ENCODE measurements at places on chromosomes 1 and 21.

GRCh38 chr21:41926807-41927171 is 27.0 kb downstream of the C2CD2 start:
- DNase-seq: no peak

DNA sequence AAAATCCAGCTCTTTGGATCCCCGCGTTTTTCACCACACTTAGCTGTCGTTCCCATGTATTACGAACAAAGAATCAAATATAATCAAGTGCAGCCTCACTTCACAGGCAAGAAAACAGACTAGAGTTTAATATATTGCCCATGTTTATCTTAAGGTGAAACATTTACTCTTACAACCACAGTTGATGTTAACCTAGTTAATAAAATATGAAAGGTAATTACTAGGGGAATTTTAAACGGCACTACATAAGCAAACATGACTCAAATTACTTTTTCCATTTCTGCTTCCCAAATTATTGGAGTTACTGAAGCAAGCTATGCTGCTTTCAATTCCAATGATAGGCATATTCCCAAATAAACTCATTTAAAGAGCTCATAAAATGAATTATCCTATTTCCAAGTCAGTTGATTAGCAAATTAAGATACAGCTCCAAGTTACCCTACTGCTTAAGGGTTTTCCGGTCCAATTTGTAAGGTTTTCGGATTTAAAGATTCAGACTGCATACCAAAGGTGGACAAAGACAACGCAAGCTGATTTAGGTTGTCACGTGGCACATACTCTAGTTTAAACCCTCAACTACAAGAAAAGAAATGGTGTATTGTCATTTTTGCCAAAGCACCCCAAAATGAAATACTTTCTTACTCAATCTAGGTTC is 5.9 kb downstream of the COX20 start:
- no peak for DNase-seq

DNA sequence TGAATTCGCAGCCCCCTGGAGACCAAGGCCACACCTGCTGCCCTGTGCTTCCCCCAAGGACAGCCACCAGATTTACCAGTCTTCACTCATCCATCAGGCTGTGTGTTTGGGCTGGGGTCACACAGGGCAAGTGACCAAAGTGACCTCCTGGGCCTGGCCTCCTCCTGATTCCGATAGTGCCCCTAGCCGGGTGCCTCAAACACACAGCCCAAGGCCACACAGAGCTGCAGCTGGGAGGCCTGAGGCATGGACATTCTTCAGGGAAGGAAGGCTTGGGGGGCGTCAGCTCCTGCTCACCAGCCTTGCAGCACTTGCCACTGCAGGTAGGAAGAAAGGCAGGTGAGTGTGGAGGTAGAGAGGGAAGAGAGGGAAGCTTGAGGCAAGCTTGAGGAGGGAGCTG is 181.3 kb downstream of the RUNX1 start:
- DNase-seq: no peak

GRCh38 chr1:181064011-181064623 is 24.4 kb upstream of the IER5 start:
- no peak for DNase-seq

- DNase-seq: no peak
Observed at GRCh38 chr1:198649968-198650338, 11.1 kb downstream of the PTPRC start.

- no peak for DNase-seq
Observed at GRCh38 chr1:152449661-152450060, 35.6 kb upstream of the CRNN start.

- no peak for DNase-seq
Observed at GRCh38 chr1:218872026-218872425, 301.7 kb upstream of the LYPLAL1 start.

- no peak for DNase-seq
Observed at GRCh38 chr1:119467219-119467618, 39.8 kb upstream of the HSD3B1 start.

DNA sequence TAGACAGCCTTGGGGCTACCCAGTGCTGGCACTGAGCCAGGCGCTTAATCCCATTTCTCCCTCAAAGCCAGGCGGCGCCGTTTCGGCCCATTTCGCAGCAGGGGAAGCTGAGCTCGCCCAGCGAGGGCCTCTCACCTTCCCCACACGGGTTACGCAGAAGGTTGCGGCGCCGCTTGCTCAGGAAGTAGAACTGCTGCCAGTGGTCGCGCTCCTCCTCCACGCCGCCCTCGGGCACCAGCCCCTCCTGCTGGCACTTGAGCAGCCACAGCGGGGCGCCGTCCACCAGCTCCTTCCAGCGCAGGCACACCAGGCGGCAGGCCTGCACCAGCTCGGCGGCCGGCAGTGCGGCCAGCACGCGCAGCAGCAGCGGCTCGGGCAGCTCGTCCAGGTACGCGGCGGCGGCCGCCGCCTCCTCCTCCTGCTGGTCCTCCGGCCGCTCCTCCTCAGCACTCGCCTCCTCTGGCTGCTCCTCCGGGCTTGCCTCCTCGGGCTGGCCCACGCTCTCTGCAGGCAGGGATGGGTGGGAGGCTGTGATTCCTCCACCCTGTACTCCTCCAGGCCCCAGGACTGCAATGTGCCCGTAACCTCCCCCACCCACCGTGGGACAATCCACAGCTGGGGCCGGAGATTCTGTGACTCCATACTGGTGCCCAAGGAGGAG is 3.8 kb downstream of the FBXO2 start:
- peak; percentile 13 for DNase-seq

- DNase-seq: no peak
Observed at GRCh38 chr1:12485231-12486058, 132.6 kb downstream of the DHRS3 start.

DNA sequence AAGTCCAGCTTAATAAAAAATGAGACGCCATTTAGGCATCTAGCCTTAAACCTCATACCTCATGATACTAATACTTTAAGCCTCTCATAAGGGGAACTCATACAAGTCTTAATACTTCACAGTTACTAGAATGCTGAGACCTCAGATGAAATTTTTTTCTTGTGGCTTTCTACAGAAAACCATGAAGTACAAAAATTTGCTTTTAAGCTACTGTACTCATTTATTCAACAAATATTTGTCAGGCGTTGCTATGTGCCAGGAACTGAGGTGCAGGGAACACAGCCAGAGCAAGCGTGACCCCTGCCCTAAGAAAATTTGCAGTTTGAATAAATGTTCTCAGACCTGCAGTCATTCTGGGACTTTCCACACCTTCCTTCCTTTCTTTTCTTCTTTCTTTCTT is 150.6 kb downstream of the MRPL39 start:
- DNase-seq: no peak

- DNase-seq: no peak
Observed at GRCh38 chr1:89698624-89699023, 65.7 kb downstream of the LRRC8C start.

DNA sequence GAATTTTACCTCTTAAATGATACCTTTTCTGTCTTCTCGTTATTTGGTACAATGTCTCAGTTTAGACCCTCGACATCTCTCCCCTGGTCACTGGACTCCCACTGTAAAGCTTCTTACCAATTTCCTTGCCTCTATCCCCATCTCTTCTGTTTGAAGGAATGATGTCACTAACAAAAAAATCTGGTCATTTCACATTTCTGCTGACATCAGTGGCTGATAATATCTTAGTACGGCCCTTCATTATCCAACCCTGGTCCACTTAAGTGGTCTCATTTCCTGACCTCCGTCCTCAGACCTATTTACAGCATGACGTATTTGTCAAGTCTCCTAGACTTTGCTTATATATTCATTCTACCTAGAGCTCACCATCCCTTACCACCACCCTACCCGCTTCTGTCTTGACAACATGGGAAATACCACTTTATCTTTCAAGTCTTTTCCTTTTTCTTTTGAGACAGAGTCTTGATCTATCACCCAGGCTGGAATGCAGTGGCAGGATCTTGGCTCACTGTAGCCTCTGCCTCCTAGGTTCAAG is 60.9 kb downstream of the C1orf21 start:
- DNase-seq: no peak

DNA sequence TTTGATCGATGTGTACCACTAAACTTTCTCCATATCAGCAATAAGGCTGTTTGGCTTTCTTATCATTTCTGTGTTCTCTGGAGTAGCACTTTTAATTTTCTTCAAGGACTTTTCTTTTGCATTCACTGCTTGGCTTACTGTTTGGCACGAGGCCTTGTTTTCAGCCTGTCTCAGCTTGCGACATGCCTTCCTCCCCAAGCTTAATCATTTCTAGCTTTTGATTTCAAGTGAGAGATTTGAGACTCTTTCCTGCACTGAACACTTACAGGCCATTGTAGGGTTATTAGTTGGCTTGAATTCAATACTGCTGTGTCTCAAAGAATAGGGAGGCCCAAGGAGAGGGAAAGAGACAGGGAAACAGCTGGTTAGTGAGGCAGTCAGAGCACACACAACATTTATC is 120.6 kb upstream of the KCND3 start:
- no peak for DNase-seq

DNA sequence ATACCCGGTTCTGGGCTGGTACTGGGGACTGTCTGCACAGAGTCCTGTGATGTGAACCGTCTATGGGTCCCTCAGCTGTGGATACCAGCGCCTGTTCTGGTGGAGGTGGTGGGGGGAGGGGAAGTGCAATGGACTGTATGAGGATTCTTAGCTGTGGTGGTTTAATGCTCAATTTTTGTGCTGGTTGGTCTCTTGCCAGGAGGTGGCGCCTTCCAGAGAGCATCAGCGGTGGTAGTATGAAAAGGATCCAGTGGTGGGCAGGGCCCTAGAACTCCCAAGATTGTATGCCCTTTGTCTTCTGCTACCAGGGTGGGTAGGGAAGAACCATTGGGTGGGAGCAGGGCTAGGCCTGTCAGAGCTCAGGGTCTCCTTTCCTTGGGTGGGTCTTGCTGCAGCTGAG is 89.4 kb upstream of the B3GALT2 start:
- no peak for DNase-seq

DNA sequence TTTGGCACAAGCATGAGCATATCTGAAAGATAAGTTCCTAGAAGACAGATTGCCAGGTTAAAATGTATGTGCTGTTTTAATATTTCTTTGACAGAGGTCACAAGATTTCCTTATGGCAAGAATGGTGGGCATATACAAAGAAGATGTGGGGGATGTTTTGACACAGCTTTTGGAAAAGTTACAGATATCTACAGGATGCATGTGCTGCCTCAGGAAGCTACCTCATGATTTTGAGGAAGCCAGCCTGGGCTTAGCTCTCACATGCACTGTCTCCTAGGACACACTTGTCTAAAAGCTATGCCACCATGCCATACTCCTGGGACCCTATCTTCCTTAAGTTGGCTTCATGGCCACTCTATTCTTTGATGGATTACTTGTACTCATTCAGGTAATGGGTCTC is 99.9 kb downstream of the C1orf94 start:
- DNase-seq: no peak

DNA sequence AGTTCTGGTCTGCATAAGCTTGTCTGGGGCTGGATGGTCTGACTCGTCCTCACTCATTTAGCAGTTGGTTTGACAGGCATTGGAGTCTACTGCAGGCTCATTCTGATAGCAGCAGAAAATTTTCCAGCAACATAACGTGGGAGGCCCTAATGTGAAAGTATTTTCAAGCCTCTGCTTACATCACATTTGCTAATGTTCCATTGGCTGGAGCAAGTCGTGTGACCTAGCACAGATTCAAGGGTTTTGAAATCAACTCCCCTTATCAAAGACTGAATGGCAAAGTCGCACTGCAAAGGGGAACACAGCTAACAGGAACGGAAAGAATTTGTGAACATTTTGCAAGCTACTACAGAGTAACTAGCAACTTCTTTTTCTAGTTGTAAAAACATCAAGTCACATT is 2.3 kb upstream of the USH2A start:
- no peak for DNase-seq

DNA sequence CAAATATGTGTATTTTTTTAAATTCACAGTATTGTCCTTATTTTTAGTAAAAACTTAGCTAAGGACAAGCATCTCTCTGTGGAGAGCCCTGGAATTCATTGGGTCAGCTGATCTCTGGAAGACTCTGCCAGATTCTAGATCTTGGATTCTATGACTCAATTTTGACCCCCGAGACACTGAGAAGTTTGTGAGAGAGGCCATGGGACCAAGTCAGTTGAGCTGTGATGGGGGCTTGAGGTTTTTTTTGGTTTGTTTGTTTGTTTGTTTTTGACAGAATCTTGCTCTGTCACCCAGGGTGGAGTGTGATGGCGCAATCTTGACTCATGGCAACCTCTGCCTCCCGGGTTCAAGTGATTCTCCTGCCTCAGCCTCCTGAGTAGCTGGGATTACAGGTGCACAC is 13.5 kb downstream of the SHISA4 start:
- no peak for DNase-seq

DNA sequence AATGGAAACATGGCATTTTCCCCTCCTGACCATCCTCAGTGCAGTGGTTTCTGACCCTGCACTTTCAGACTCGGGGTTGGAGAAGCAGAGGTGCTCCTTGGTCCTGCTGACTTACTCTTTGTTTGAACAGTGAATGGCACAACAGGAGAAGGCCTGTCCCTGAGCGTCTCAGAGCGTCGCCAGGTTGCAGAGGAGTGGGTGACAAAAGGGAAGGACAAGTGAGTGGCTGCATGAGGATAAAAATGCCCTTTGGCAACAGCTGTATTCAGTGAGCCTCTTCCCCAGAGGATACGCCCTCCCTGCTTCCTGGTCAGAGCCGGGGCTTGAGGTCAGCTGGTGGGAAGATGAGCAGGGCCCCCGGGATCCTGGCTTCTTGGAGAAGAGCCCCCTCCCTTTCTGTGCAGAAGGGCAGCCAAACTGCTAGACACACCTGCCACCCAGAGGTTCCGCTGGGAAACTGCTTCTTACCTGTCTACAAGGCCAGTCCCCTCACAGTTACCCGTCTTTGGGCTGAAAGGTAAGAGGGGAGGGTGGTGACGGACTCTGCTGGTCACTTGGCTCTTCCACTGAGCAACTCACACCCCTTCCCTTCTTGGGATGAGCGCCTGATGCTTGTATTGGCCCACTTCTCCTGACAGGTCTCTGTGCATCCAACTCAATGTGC is 16.6 kb downstream of the NPL start:
- DNase-seq: no peak

DNA sequence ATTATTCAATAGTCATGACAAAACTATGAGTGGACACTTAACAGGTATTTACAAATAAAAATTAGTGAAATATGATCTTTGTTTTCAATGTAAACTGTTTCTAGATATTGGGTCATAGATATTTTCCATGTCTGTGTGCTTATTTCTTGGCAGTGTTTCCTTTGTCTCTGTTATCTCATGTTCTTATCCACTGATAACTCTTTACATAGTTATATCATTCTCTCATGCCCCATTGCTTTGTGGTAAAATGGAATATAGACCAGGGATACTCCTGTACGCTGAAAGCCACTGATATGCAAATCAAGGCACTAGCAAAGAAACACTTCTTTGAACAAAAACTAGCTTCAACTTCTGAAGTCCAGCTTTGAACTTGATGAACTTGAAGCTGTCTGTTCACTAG is 113.1 kb downstream of the ITSN1 start:
- DNase-seq: no peak

GRCh38 chr1:184194236-184194635 is 142.7 kb downstream of the TSEN15 start:
- DNase-seq: no peak

DNA sequence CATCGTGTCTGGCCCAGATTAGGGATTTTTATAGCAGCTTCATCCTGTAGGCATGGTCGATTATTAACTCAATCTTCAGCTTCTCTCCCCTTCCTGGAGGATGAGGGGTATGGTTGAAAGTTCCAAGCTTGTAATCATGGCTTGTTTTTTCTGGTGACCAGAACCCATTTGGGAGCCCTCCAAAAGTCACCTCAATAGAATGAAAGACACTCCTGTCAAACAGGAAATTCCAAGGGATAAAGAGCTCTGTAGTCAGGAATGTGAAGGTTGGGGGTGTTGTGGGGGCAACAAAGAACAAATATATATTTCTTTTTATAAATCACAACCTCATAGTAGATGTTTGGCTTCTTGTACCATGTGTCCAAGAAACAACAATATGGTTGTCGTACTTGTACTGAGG is 212.7 kb upstream of the ESRRG start:
- no peak for DNase-seq

- DNase-seq: no peak
Observed at GRCh38 chr1:171988243-171988885, 147.1 kb downstream of the DNM3 start.

All from AG04450 (cell line).